ENCODE measurements at places on chromosomes 3 and 15.

GRCh38 chr3:112635674-112636073 lies 5.3 kb downstream of the CCDC80 start:
- DNase-seq: no peak

- DNase-seq: no peak
These were observed 171.1 kb downstream of the GHSR start for GRCh38 chr3:172277151-172277652.

- no peak for DNase-seq
These were observed 204.4 kb downstream of the OTOL1 start for GRCh38 chr3:161700998-161701397.

DNA sequence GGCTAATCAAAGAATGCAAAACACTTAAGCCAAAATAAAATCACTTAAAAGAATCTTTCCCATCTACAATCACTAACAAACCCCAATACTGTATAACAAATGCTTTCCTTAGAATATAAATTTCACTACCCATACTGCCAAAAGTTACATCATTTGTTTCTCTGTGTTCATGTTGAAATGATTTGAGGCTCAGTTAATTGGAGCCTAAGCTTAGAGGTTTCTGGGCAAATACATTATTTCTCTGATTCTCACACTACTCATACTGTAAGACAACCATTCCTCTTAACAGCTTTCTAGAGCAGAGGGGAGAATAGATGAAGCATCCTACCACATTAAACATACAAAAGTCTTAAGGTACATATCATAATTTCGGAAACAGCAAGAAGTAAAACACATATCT lies 2.1 kb downstream of the RIOX2 start:
- no peak for DNase-seq
